ENCODE measurements at places on chromosomes 5 and 9.

DNA sequence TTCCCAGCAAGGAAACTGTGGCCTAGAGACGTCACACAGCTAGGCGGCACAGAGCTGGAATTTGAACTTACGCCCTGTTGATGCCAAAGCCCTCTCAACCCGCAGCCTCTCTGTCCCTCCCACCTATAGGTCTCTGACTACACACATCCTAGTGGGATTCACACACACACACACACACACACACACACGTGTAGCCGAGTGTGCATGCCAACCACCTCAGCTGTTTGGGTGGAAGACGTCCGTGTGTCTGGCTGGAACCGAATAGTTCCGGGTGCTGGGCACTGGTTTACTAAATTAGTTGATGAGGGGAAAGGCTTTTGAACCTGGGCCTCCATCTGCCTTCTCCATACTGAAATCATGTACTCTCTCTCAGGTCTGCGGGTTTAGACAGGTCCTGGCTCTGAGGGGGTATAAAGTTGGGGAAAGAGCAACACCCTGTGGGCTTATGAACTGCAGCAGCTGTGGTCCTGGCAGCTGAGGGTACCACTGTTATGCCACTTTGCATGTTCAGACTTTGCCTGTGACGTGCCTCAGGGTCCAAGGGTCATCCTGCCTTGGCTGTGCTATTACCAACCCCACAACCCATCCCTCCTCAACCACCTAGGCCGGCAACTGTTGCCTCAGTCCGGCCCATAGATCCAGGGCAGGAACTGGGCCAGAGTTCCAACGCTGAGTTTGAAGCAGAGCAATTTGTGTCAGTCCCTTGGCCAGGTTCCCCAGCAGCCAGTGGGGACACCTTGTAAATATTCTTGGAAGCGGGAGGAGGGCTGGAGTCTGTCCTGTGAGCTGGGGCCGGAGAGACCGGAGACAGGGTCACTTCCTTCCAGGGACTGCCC, 50.5 kb downstream of the PSD2 start:
- DNase-seq, result no peak

- DNase-seq, result no peak
Observed at GRCh38 chr5:75023368-75024159, 28.8 kb downstream of the GCNT4 start.

- no peak for DNase-seq
Observed at GRCh38 chr9:109423877-109424276, 74.2 kb downstream of the PTPN3 start.

- DNase-seq, result no peak
Observed at GRCh38 chr9:76638001-76638400, 126.2 kb upstream of the PCA3 start.

DNA sequence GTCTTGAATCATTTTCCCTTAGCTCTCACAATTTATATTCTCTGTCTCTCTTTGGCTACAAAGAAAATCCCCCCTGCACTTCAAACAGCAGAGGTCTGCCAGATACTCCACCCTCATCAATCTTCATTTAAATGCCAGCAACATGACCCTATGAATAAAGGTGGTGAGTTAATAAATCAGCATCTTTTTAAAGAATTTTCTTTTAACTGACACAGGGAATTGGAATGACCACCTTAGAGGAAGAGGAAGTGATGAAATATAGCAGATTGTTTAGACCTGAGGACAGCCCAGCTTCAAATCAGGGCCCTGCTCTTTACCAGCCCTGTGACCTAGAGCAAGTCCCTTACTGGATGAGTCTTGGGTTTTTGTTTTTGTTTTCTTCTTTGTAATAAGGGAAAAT, 223.1 kb upstream of the PAPPA start:
- no peak for DNase-seq

- DNase-seq, result no peak
Observed at GRCh38 chr9:110143485-110143884, 64.5 kb downstream of the C9orf152 start.

- no peak for DNase-seq
Observed at GRCh38 chr9:124784509-124784908, 7.6 kb downstream of the OLFML2A start.

GRCh38 chr5:160930406-160930805, 78.4 kb upstream of the ATP10B start:
- no peak for DNase-seq

GRCh38 chr5:148972974-148973374, 89.9 kb downstream of the SH3TC2 start:
- peak; percentile 51 for DNase-seq

GRCh38 chr5:83866181-83866580, 145.5 kb upstream of the HAPLN1 start:
- DNase-seq, result no peak

DNA sequence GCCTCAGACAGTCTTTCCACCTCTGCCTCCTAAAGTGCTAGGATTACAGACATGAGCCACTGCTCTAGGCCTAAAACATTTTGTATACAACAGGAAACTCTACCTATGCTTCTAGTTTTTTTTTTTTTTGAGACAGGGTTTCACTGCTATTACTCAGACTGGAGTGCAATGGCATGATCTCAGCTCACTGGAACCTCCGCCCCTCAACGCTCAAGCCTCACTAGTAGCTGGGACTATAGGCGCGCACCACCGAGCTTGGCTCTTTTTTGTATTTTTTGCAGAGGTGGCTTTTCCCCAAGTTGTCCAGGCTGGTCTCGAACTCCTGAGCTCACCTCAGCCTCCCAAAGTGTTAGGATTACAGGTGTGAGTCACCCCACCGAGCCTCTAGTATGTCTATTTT, 5.4 kb downstream of the HSPA9 start:
- no peak for DNase-seq

GRCh38 chr9:34046784-34047379, 1.8 kb downstream of the UBAP2 start:
- DNase-seq, result no peak

DNA sequence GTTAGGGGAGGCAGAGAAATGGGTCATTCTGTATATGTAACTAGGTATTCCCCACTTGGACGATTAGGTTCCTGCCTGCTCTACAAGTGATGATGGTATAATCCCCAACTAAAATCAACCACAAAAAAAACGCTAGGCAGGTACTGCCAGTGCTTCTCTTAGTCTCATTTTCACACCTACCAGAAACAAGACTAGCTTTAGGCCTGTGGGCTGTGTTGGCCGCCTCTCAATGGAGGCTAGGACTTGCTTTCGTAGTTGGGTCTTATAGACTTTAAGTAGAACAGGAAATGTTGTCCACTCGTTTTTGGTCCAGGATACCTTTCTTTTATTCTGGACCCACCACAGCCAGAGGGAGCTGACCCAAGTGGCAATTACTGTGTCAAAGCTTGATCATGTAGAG, 111.8 kb downstream of the UNC13B start:
- no peak for DNase-seq

GRCh38 chr5:169029661-169030274, 271.2 kb downstream of the SLIT3 start:
- DNase-seq, result no peak

GRCh38 chr5:56812110-56812509, 3.2 kb upstream of the MAP3K1 start:
- DNase-seq, result no peak

- DNase-seq, result peak; percentile 51
Observed at GRCh38 chr5:57902095-57902494, 419.5 kb upstream of the ACTBL2 start.

- no peak for DNase-seq
Observed at GRCh38 chr5:143156086-143156485, 247.4 kb downstream of the NR3C1 start.

GRCh38 chr5:165665735-165666400, 2160.4 kb downstream of the MAT2B start:
- DNase-seq, result no peak

DNA sequence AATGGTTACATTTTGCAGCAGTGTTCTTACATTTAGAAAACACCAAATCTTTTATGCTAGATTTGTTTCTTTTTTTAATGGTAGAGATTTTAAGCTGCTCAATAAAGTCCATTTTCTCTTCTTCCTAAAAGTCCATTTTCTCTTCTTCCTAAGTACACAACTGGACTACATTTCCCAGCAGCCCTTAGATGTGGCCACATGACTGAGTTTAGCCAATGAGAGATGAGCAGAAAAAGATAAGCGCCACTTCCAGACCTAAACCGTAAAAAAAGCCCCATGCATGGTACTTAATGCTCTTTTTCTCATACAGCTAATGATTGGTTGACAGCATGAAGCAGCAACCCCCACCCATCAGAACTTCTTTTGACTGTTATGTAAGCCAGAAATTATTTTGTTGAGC, 206.7 kb downstream of the FAM114A2 start:
- DNase-seq, result no peak

GRCh38 chr5:4640795-4641194, 499.3 kb upstream of the ADAMTS16 start:
- DNase-seq, result no peak

DNA sequence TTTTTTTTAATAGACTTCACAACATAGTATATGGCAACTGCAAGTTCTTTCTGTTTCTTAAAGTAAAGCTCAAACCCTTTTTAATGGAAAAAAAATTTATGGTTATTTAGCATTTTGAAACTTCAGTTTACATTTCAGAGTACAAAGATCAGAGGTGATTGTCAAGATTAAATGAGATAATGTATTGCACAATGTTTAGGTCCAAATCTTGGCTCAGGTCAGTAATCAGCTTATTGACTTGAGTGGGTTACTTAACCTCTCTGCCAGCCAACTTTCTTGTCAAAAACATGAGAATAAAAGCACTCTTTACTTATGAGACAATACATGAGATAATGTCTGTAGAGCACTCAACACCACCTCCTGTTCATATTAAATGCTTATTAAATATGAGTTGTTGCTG, 345.1 kb upstream of the PTPRD start:
- no peak for DNase-seq

GRCh38 chr5:41968153-41968723, 43.2 kb downstream of the FBXO4 start:
- DNase-seq, result no peak

- DNase-seq, result no peak
Observed at GRCh38 chr5:159456722-159457465, 126.6 kb upstream of the IL12B start.

DNA sequence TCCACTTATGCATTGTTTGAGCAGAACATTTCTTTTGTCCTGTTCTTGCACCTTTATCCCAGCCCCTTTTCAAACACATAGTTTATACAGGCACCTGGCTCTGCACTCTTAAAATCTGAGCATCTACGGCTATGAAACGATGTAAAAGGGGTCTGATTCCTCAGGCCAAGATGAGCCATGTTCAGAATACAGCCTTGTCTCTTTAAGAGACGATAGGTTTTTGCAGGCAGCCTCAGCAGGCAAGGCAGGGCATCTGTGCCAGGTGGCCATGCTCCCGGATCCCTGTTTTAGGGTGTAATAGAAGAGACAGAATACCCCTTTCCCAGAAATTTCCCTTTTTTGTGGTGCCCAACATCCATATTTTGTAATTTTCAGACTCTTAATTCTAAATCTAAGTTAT, 89.1 kb upstream of the NFIB start:
- no peak for DNase-seq

DNA sequence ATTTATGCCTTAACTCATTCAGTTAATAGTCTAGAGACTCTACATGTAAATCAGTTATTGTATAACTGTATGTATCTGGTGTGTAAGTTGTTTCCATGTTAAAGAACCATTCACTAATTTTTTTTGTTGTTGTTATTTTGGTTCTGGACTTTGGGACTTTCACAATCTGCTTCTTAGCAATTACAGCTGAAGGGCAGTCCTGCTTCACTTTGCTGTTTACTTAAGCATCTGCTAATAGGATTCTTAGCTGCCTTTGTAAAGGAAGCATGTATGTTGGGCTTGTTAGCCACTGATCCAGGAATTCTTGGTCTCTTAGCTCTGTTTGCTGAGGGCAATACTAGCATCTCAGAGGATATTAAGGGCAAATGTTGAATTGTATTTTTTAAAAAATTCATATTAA, 97.0 kb downstream of the FOCAD start:
- no peak for DNase-seq

- DNase-seq, result no peak
Observed at GRCh38 chr9:90956026-90956810, 154.6 kb downstream of the SYK start.

GRCh38 chr5:14830210-14831005, 41.2 kb downstream of the ANKH start:
- no peak for DNase-seq

DNA sequence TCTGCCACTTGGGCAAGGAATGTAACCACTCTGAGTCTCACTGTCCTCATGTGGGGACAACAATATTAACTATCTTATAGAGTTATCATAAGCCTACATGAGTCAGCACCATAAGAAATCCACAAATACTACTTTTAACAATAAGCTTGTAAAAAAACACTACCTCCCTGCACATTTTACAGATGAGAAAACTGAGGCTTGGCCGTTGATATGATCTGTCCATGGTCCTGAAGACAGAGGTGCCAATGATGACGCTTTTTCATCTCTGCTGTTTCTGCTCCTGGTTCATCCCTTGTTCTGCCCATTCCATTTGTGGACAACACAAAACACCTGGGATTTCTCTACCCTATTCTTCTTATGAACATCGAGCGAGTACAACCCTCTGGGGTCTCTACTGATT, 23.4 kb upstream of the STRBP start:
- DNase-seq, result no peak

GRCh38 chr9:91522481-91522880, 98.8 kb upstream of the NFIL3 start:
- no peak for DNase-seq

- no peak for DNase-seq
Observed at GRCh38 chr5:159765760-159766517, 150.3 kb upstream of the ADRA1B start.

DNA sequence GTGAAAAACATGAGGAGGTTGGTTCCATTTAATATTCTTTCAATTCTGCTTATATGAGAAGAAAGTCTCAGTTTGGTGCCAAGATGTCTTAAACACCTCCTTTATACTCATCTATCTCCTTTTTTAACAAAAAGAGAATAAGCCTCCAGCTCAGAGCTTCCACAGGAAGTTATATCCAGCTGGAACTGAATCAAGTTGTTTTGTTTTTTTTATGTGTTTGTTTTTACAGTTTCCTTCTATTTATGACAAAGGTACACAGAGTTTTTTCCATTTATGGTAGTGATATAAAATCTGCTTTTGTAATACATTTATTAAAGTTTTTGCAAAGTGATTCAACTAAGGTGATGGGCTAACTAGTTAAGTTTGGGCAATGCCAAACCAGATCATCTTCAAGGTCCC, 10.4 kb downstream of the SPARC start:
- no peak for DNase-seq

- no peak for DNase-seq
Observed at GRCh38 chr5:54930736-54931135, 54.7 kb downstream of the ESM1 start.

GRCh38 chr9:93592643-93593021, 16.2 kb downstream of the PHF2 start:
- DNase-seq, result no peak
